ENCODE measurements at places on chromosomes 7 and 10. TPM values are rescaled to one million over a fixed set of nuclear protein-coding genes. Genes with fewer than 3 reads are reported as not detected.

The MOGAT3 gene
- not detected for polyA plus RNA-seq

The LIMK1 gene
- 28.9 TPM for polyA plus RNA-seq

The CPED1 gene
- polyA plus RNA-seq: not detected

The PCGF5 gene
- 29.2 TPM for polyA plus RNA-seq

The ANLN gene
- 70.9 TPM for polyA plus RNA-seq

DNA sequence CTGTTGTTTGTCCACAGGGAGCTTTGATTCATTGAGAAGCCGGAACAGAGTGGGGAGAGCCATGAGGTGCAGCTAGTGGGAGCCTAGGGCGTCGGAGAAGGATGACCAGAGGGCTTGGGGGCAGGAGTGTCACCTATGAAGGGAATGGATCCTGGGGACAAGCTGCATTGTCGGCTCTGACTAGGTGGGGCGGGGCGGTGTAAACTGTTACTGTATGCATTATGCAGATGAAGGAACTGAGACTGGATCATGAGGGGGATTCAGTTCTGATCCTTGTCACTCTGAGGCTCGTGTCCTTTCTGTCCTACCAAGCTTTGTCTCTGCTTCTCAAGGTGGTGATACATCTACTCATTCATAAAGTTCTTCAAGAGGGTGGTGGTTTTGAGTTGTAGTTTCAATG, 39.9 kb upstream of the MMD2 start:
- DNase-seq: no peak

DNA sequence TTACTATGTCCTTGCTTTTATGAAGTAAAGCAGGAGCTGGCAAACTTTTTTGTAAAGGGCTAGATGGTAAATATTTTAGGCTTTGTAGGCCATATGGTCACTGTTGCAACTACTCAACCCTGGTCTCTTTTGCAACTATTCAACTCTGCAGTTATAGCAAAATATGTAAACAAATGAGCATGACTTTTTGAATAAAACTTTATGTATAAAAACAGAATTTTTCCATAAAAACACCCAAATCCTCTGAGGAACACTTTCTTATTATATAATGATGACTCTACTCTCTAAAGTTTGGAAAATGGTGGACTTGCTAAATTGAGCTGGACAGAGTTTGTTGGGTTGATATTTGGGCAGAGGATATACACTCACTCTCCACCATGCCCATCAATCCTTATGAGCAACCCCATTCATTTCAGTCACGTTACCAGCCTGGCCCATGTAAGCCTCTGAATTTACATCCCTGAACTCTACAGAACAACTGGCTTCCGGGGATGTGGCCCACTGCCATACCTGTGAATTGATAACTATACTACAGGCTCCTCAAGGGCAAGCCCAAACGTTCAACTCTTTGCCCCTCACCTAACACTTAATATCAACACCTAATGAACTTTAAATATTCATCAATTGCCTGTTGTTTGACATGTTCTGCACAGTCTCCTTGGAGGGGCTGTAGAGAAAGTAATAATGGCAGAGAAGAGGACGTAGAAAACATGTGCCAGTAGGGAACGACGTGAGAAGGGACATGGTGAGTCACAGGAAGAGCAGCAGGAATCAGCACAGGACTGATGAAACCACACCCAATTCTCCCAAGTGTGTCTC, 37.6 kb downstream of the SGMS1 start:
- DNase-seq: peak; percentile 73

- DNase-seq: no peak
Measured at GRCh38 chr7:132412435-132412834, 163.8 kb downstream of the PLXNA4 start.

- no peak for DNase-seq
Measured at GRCh38 chr10:102243309-102243708, 2.0 kb upstream of the PITX3 start.

GRCh38 chr10:20668985-20669384, 228.1 kb downstream of the NEBL start:
- DNase-seq: no peak

GRCh38 chr7:150003304-150003810, 129.6 kb downstream of the ATP6V0E2 start:
- DNase-seq: no peak

GRCh38 chr10:107434201-107434600, 269.7 kb upstream of the SORCS1 start:
- no peak for DNase-seq

- DNase-seq: no peak
Measured at GRCh38 chr10:69818676-69819239, 17.1 kb downstream of the COL13A1 start.

GRCh38 chr7:140297192-140297591, 101.1 kb downstream of the SLC37A3 start:
- DNase-seq: no peak

DNA sequence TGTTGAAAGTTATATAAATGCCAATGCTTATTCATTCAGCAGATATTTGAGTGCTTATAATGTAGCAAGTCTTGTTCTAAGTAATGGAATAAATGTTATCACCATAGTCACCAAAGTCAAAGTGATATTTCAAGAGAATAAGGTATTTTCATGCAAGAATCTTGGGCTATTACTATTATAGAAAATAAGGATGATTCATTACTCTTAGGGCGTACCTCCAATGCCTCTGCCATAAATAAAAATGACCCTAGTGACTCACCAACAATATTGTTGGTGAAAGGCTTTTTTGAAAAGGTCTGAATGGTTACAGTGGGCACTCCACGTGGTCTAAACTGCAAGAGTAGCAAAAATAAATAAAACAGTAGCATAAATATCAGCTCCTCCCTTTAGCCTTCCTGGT, 68.4 kb downstream of the RALA start:
- no peak for DNase-seq

GRCh38 chr10:15661574-15661973, 58.1 kb downstream of the ITGA8 start:
- DNase-seq: no peak

- DNase-seq: no peak
Measured at GRCh38 chr10:89171263-89171872, 35.7 kb downstream of the CH25H start.

- no peak for DNase-seq
Measured at GRCh38 chr10:68106656-68107055, 2.6 kb upstream of the MYPN start.

DNA sequence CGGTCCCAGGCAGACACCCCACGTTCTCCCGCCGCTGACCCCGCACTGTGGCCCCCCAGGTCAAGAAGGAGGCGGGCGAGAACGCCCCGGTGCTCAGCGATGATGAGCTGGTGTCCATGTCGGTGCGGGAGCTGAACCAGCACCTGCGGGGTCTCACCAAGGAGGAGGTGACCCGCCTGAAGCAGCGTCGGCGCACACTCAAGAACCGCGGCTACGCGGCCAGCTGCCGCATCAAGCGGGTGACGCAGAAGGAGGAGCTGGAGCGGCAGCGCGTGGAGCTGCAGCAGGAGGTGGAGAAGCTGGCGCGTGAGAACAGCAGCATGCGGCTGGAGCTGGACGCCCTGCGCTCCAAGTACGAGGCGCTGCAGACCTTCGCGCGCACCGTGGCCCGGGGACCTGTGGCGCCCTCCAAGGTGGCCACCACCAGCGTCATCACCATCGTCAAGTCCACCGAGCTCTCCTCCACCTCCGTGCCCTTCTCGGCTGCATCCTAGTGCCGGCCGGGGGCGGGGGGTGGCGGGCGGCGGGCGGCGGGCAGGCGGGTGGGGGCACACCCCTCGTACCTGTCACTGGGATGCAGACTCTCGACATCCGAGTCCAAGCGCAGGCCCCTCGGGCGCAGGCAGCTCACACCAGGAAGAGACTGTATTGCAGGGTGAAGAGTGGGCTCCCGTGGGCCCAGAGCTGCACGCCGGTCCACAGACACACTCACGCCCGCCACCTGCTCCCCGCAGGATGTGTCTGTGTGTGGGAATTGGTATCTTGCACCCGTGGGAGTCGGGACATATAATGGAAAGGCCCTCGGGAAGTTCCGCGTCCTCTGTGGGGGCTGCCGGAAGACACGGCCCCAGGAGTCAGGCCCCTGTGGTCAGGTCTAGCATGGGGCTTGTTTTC, 9.6 kb downstream of the MAFK start:
- DNase-seq: no peak

GRCh38 chr7:1884583-1885350, 214.7 kb downstream of the ELFN1 start:
- DNase-seq: no peak

GRCh38 chr10:53153831-53154230, 381.2 kb upstream of the MBL2 start:
- no peak for DNase-seq

GRCh38 chr7:19920166-19920565, 146.7 kb upstream of the TMEM196 start:
- no peak for DNase-seq

DNA sequence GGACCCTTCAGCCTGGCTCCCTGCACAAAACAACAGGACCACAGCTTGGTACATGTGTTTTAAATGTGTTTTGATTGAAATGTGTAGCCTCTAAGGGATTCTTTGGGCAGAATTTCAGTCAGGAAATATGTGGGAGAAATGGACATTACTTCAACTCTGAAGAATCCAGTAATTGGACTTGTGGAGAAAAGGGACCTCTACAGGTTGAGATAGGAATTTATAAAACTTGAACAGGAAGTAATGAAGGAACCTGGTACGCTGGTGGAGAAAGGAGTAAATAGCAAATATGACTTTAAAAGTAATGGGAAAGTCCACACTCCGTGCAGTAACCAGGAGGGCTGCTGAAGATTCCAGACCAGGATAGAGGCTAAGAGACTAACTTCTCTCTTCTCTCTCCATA, 220.5 kb downstream of the LHFPL3 start:
- DNase-seq: no peak

- DNase-seq: peak; percentile 82
Measured at GRCh38 chr7:83547526-83547925, 101.4 kb downstream of the SEMA3E start.

DNA sequence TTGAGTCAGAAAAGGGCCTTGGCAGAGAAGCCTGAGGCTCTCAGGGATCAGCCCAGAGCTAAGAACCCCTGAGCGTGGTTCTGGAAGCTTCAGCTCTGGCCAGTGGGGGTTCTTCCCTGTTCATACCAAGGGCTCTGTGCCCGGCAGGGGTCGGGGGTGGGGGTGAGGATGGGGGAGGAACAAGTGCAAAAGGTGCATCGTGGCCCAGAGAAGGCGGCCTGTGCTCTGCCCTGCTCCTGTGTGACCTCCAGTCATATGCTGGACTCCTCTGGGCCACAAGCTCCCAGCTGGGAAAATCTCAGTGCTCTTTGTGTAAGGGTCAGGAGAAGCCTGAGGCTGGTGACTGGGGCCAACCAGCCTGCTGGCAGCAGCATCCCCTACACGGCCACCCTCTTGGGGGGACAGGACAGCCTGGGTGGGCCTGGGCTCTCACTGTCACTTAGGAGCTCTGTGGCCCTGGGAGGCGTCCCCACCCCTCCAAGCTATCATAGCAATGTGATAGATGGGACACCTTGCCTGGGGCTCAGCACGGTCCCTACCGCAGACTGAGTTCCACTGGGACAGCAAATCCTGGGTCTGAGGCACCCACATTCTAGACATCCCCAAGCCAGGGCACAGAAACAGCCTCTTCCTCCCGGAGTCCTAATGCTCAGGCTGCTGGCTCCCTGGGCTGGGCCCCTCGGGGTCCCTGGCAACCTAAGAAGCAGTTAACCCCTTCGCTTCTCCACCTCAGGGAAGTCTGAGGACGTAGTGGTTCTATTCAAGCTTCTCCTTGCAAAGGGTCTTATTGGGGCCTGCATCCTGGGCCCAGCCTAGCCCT, 2.5 kb downstream of the MMRN2 start:
- DNase-seq: no peak

GRCh38 chr7:1919539-1920265, 249.6 kb downstream of the ELFN1 start:
- no peak for DNase-seq

- no peak for DNase-seq
Measured at GRCh38 chr7:95960706-95961244, 188.4 kb downstream of the DYNC1I1 start.

Measured in A549 (cell line).